ENCODE measurements at places on chromosomes 7 and 10.

DNA sequence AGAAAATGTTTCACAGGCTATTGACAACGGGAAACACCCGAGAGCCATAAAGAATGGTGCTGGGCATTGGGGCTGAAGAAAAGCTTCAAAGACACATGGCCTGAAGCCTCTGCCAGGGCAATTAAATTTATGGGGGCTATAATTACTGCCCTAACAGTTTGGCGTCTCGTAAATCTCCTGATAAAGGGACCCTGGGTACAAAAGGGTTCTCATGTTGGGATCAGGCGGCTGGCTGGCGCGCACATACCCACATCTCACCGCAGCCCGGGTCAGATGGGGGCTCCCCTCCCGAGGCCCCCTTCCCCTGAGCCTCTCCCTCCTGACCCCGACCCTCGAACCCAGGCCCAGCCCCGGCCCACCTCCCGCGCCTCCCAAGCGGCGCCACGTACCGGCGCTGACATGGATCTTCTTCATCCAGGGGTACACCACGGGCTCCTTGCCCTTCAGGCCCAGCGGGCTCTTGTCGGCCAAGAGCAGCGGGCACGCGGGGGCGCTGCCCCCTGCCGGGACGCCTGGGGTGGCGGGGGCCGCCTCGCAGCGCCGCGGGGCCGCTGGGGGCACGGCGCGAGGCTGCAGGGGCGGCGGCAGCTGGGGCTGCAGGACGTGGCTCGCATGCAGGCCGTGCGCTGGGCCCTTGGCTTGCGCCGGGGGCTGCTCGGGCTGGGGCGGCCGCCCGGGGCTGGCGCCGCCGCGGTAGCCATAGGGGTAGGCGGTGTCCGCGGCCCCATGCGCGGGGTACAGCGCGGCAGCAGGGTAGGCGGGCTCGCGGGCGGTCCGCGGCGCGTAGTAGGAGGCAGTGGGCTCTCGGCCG lies 623 bp downstream of the HOXA4 start:
- DNase-seq: no peak

DNA sequence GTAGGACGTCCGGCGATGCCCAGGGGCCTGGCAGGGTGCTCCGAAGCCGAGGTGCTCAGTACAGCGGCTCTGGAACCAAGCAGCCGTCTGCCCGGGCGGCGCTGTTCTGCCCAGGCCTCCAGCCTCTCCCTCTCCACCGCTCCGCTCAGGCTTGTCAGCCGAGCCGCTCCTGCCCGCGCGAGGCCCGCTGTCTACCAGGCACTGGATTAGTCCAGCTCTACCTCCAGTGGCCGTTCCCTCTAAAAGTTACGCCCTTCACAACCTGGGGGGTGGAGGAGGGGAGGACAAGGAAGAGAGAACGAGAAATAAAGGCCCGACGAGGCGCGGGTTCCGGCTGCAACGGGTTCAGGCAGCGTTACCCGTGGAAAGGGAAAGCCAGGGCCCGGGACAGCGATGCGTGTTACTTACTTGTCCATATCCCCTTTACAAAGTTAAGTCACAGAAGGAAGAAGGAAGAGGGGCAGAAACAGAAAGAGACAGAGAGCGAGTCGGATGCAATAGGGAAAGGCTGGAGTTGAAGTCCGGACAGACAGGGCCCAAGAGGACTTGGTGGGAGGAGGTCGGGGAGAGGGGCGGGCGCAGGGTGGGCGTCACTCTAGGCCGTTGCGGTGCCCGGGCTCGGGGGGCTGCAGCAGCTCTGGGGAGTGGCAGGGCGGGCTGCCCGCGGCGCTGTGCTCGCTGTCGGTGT lies 2.8 kb downstream of the SP8 start:
- DNase-seq: no peak

- DNase-seq: no peak
These were observed 80.9 kb upstream of the CDK6 start for GRCh38 chr7:92917230-92917629.

GRCh38 chr10:29630205-29631048 lies 4.3 kb downstream of the SVIL start:
- peak; percentile 35 for DNase-seq

- DNase-seq: no peak
These were observed 11.4 kb downstream of the GOT1 start for GRCh38 chr10:99418910-99419624.

- DNase-seq: no peak
These were observed 203.1 kb downstream of the TMEM26 start for GRCh38 chr10:61250131-61250530.

GRCh38 chr10:81216949-81217348 lies 658.0 kb upstream of the NRG3 start:
- no peak for DNase-seq

- DNase-seq: no peak
These were observed 162.9 kb upstream of the AOAH start for GRCh38 chr7:36887233-36887632.

GRCh38 chr10:108141064-108141463 lies 976.6 kb upstream of the SORCS1 start:
- no peak for DNase-seq

DNA sequence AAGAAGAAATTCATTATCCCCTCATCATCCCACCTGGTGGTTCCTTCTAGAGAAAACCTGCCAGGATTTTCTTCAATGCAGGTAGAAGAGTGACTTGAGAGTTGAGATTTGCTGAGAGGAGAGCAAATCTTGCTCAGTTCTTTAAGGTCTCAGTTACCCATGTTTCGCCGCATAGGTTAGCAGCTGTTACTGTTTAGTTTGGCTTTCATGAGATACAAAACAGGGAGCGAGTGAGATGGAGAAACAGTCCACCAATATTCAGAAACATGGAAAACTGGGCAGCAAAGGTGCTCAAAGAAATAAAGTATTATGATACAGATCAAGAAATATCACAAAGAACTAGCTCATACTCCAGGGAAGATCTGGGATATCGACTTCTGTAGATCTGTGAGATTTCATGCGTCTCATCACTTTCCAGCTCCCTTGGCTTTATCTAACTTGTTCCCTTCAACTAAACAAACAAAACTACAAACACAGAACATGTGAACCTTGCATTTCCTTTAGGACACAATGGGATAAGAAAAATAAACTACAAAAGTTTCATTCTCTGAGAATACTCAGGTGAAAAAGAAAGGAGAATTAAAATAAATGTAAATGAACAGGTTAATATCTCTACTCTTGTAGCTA lies 63.4 kb downstream of the AKR1C4 start:
- no peak for DNase-seq

DNA sequence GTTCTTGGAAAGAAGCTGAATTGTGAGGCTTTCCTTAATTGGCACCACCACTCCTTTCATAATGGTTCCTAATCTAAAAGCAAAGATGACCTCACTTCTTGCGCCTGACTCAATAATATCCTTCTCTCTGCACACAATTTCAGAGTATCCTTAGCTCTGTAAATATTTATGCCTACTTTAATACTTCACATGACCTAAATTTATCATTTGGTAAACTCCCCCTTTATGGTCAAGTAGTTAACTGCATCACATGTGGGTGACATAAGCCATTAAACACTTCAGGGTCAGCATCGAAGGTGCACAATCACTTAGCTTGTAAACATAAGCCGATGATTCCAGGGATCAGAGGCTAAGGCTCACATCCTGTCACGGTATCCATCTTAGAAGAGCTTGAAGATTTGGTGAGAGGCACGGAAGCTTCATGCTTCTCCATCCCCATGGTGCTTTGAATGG lies 7.3 kb upstream of the RHOBTB1 start:
- no peak for DNase-seq

DNA sequence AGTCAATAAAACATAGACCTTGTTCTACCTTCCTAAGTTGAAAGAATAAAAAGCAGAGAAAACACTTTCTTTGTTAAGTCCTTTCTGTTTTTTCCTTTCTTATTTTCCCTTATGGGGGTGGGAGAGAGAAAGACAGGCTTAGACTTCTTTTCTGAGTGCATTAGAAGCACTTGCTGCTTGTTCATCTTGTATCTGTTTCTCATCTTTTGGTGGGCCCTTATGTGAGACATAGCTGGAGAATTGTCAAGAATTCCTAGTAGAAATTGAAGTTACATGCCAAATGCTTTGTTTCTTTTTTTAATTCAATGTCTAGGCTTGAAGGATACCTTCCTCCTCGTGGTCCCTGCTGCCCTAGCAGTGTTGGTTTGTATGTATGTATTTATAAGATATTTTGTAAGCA lies 6.7 kb downstream of the EIF4EBP2 start:
- no peak for DNase-seq

- no peak for DNase-seq
These were observed 226.0 kb downstream of the BBS9 start for GRCh38 chr7:33355386-33355785.

GRCh38 chr7:44223362-44224079 lies 22.7 kb downstream of the YKT6 start:
- DNase-seq: no peak

DNA sequence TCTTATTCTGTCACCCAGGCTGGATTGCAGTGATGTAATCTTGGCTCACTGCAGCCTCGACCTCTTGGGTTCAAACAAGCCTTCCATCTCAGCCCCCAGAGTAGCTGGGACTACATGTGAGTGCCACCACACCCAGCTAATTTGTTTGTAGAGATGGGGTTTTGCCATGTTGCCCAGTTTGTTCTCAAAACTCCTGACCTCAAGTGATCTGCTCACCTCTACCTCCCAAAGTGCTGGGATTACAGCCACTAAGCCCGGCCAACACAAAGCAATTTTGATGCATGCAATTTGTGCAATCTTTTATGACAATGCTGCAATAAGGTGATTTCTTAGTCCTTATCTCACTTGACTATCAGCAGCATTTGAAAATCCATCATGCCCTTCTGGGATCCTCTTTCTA lies 333.1 kb downstream of the FRMD4A start:
- no peak for DNase-seq

DNA sequence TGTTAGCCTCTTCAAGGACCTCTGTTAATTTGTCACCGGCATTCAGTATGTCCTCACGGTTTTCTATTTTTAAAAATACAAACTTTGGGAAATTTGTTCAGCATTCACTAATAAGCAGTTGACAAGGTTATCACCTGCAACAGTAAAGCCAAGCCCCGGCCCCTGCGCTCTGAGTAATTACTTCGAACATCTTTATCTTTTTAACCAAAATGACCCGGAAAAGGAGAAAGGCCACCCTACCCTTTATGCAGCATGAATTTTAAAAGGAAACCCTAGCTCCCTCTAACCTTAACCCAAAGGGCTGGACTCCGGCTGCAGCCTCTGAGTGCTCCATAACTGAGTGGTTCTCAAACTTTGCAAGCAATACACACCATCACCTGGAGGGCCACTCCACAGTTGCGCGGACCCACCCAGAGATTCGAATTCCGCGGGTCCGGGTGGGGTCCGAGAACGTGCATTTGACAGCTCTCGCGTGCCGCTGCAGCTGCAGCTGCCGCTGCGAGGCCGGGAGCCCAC lies 940 bp downstream of the NSMCE4A start:
- no peak for DNase-seq

- DNase-seq: no peak
These were observed 14.7 kb downstream of the BTBD16 start for GRCh38 chr10:122285506-122286444.

GRCh38 chr10:34080485-34081346 lies 734.4 kb downstream of the PARD3 start:
- DNase-seq: no peak

DNA sequence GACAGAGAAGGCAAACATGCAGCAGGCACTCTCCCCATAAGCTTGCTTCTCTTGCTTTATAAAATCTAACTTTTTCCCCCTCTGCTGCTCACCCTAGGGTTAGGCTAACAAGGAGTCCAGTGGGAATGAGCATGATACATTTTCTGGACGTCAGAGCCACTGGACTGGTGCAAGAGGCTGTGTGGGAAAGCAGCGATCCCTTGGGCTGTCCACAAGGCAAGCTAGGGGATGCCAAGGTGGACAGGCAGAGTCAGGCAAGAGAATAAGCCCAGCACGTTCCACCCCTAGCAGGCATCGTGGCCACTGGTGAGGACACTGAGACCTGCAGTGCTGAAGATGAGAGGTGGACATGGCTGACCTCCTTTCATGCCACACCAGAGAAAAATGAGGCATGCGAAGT lies 290.9 kb upstream of the ZMIZ1 start:
- DNase-seq: no peak

GRCh38 chr7:100894860-100895700 lies 608 bp downstream of the ACHE start:
- DNase-seq: peak; percentile 86

DNA sequence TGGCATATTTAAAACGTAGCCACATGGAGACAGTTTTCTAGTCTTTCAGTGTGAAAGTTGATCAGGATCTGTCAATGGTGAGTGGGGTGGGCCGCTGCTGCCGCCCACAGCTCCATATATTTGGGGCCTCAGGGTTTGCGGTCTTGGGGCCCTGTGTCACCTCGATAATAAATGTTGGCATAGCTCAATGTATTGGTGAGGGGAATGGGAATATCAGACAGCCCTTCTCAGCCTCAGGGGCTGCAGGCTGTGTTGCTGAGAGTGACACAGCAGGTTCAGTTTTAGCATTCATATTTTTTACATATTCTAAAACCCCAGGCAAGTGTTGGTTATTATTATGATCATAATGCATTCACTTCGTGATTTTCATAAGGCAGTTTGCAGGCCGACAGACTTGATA lies 5.3 kb downstream of the CDH23 start:
- no peak for DNase-seq

DNA sequence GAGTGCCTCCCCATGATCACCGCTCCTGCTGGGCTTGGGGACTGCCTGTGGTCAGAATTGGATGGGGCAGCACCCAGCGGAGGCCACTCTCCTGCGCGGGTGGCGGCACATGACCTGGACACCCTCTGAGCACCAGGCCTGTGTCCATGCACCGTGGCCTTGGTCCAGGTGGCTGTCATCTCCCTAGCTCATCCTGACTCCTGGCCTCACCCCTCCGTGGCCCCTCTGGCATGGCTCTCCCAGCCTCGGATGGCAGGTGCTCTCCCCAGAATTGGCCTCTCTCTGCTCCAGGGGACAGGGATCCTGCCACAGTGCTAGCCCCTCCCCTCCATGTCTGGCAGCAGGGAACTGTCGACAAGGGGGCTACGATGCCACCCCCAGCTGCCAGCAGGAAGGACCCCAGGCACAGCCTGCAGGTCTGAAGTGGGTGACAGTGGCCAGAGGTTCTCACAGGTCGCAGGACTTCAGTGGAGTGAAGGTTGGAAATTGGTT lies 37.2 kb upstream of the BTBD16 start:
- DNase-seq: no peak

DNA sequence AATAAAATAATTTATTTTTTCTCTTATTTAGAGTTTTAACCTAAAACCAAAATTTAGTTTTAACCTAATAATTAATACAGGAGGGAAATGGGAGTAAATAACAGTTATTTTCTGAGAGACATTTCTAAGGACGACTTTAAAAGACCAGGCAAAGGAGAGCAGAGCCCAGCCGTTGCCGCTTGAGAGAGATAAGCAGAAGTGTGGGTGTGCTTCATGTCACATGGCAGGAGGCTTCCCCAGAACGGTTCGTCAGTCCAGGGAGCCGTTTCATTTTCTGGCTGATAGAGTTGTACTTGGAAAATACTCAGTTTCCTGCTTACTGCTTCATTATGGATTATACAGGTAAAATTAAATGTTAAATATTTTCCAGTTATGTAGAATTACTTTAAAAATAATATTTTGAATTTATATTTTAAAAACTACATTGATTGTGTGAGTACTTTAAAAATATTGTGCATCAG lies 61.4 kb downstream of the ST7 start:
- DNase-seq: no peak

- DNase-seq: no peak
These were observed 265.6 kb upstream of the FOXK1 start for GRCh38 chr7:4416396-4417056.

All from stimulated activated effector memory CD8-positive, alpha-beta T cell treated with anti-CD3 and anti-CD28 coated beads, Interleukin-12 subunit alpha, Interleukin-12 subunit beta, amount 100 ng/mL, for 72 hours (primary cell).